ENCODE measurements at places on chromosomes 13 and 19. TPM values are rescaled to one million over a fixed set of nuclear protein-coding genes. Genes with fewer than 3 reads are reported as not detected.

Gene ZNF177
- 3.0 TPM for total RNA-seq

Gene SIGLEC12
- not detected for total RNA-seq

Gene TMEM255B
- total RNA-seq, result not detected

DNA sequence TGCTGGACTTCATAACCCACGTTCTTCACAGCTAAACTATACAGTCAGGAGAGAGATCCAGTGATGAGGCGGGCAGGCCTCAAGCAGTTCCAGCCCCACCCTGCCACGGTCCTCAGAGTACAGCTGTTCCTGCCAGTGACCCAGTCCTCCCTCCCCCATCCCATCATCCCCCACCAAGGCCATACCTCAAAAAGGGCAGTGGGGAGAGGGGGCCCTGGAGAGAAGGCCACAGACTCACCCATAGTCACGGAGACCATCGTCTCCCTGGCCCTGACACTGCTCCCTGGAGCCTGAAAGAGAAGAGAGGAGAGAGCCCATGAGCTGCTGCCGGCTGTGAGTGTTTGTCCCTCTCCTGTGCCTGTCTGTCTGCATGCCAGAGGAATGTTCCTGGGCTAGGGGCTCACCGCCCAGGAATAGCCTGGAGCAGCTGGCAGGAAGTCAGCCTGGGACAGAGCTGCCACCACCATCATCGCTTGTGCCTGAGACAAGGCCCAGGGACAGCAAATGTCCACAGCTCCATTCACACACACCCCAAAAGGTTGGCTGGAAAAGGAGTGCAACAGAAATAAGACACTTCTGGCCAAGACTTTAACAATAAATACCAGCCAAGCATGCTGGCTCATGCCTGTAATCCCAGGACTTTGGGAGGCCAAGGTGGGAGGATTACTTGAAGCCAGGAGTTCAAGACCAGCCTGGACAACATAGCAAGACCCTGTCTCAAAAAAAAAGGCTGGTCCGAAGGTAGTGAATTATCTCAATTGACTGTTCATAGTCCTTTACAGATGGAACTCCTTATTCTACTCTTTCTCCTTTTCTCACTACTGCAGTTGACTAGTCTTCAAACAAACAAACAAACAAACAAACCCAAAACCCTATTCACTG lies 6.4 kb downstream of the C19orf47 start:
- H3K27me3 ChIP-seq, result no peaks in the 10 kb centered on the region
- peak overlapping the region; percentile 38 for H3K4me3 ChIP-seq
- peaks cover 21% of the 10 kb centered on the region for H3K36me3 ChIP-seq
- H3K27ac ChIP-seq, result peak overlapping the region; percentile 95
- peaks cover 19% of the 10 kb centered on the region for H3K4me1 ChIP-seq

DNA sequence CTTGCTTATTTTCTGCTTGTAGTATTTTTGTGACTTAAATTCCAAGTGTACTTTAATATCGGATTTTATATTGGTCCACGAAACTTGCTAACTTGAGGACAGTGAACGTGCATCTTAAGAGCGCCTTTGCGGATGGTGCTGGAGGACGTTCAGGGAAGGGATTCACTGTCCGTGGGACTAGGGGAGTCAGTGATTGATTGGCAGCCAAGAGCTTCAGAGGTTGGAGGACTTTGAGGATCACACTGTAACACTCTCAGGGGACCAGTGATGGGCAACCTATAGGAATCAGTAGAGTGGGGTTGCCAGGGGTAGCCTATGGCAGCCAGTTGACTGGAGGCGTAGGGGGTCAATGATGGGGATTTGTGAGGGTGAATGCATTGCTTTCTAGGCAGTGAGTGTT lies 516 bp downstream of the ZNF175 start:
- H3K27ac ChIP-seq, result peak overlapping the region; percentile 8
- H3K27me3 ChIP-seq, result no peaks in the 10 kb centered on the region

- no peak overlapping the region for H3K4me3 ChIP-seq
- no peaks in the 10 kb centered on the region for H3K36me3 ChIP-seq
- no peaks in the 10 kb centered on the region for H3K4me1 ChIP-seq
- H3K27me3 ChIP-seq, result peaks cover 39% of the 10 kb centered on the region
- H3K27ac ChIP-seq, result no peak overlapping the region
Observed at GRCh38 chr19:42178791-42179674, 38.4 kb downstream of the DEDD2 start.

- H3K4me1 ChIP-seq, result no peaks in the 10 kb centered on the region
- H3K27me3 ChIP-seq, result no peaks in the 10 kb centered on the region
- H3K36me3 ChIP-seq, result peaks cover 27% of the 10 kb centered on the region
- DNase-seq, result peak; percentile 19
- H3K27ac ChIP-seq, result no peak overlapping the region
- H3K4me3 ChIP-seq, result peak overlapping the region; percentile 86
Observed at GRCh38 chr19:49592486-49593232, 1.7 kb downstream of the PRR12 start.

DNA sequence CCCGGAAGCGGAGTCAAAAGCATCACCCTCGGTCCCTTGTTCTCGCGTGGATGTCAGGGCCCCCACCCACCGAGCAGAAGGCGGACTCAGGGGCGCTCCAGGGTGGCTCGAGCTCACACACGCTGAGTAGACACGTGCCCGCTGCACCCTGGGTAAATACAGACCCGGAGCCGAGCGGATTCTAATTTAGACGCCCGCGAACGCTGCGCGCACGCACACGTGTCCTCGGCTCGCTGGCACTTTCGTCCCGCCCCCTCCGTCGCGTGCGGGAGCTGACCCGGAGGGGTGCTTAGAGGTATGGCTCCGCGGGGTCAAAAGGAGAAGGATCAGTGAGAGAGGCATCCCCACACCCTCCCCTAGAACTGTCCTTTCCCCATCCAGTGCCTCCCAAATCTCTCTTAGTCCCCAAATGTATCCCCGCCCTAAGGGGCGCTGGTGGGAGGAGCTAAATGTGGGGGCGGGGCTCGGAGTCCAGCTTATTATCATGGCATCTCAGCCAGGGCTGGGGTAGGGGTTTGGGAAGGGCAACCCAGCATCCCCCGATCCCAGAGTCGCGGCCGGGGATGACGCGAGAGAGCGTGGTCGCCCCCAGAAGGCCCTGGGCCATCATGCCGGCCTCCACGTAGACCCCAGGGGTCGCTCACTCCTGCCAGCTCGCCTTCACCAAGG lies 451 bp upstream of the ICAM5 start:
- H3K4me1 ChIP-seq, result peaks cover 3% of the 10 kb centered on the region
- H3K27ac ChIP-seq, result no peak overlapping the region
- no peaks in the 10 kb centered on the region for H3K36me3 ChIP-seq
- no peak for DNase-seq
- no peak overlapping the region for H3K4me3 ChIP-seq

DNA sequence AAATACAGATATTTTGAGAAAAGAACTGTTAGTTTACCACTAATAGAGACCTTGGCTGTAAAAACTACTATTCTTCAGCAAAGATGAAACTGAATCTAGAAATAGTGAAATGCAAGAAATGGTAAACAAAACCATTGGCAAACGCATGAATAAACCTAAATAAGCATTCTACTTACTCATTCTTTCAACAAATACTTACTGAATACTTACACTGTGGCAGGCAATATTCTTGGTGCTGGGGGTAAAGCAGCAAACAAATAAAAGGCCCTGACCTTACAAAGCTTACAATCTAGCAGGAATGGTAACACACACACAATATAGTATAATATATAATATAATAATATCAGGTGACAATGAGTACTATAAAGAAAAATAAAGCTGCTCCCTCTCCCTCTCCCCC lies 38.7 kb downstream of the KATNAL1 start:
- H3K4me1 ChIP-seq, result no peaks in the 10 kb centered on the region
- no peak for DNase-seq
- H3K4me3 ChIP-seq, result no peak overlapping the region
- H3K36me3 ChIP-seq, result no peaks in the 10 kb centered on the region
- no peaks in the 10 kb centered on the region for H3K27me3 ChIP-seq
- no peak overlapping the region for H3K27ac ChIP-seq

Measured in SJCRH30 (cell line).